Activated CD8-positive, alpha-beta memory T cell treated with anti-CD3 and anti-CD28 coated beads for 48 hours (primary cell): ENCODE measurements at places on chromosomes 3 and 15.

DNA sequence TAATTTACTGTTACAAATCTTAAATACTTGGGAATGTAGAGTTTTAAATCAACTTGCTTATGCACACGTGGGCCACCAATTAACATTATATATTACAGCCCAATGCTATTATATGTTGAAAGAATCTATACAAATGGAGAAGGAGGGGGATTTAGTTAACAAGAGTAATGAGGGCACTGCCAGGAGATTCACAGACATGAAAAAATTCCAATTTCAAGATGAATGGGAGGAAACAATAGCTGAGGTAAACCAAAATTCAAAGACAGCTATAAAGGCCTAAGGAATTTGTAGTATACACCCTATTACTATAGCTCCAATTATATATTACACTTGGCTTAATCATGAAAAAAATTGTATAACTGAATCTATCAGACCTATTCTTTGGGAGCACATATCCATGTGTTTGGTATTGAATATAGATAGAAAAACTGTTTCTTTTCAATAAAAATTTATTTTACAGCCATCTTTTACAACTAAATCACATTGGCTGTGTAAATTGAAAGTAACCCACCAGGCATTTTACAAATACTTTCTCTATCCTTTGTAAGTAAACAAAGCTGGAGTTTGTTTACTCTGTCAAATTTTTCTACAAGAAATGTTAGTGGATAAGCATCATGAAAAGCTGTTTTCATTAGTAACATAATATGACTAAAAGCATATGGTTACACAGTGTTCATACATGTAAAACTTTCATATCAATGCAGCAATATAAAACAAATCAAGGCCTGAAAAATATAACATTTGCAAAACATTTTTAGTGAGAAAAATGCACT is 1045.8 kb downstream of the ROBO1 start:
- no peak for DNase-seq

DNA sequence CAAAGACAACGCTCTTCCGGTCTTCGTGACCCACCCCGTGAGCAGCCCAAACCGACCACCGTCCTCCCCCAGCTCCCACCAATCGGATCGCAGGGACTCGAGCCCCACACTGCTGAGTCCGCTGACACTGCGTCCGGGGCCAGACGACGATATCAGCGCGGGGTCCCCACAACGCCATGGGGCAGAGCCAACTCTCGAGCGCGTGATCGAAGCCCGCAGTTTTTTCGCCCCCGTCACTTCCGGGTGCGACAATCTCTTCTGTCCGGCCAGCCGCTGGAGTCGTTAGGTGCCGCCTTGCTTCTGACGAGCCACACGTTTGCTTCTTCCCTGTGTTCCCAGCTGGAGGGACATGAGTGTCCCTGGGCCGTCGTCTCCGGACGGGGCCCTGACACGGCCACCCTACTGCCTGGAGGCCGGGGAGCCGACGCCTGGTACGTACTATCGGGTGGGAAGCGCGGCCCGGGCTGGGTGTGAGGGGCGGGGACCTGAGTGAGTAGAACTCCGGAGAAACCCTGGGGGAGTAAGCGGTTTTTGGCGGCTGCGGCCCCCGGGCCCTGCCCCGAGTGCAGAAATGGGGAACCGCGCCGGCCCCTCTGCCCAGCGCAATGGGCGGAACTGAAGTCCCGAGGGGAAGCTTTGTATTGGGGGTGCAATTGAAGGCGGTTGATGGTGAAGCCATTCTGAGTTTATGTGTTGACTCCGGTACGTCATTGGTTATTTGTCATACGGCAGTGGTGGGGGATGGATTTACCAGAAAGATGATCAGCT is at the start of gene BLOC1S6:
BLOC1S6 (plus strand) TSS at position 285 of the 768 bp plus-strand sequence; CDS start at position 350, 65 bp downstream.
- DNase-seq, result peak; percentile 76

DNA sequence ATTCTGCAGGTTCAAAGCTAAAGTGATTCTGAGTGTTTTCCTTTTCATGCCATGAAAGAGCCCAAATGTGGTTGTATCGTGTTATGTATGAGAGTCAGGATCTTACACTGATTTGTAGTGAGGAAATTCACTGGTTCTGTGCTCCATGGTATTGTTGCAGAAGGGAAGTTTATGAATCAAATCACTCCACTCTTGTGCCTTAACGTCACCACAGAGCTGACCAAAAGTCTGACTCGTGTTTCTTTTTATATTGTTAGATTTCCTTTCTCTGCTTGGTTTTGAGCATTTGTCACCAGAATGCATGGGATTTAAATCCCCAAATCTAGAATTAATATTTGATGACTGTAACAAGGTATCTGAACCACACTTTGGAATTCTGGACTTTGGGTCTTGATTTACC is 29.1 kb upstream of the SLC30A4 start:
- DNase-seq, result no peak

GRCh38 chr3:88528494-88528893 is 378.7 kb downstream of the C3orf38 start:
- no peak for DNase-seq

GRCh38 chr3:59783468-59783988 is 733.7 kb upstream of the CFAP20DC start:
- DNase-seq, result no peak

GRCh38 chr3:161422171-161422700 is 50.9 kb upstream of the SPTSSB start:
- no peak for DNase-seq

DNA sequence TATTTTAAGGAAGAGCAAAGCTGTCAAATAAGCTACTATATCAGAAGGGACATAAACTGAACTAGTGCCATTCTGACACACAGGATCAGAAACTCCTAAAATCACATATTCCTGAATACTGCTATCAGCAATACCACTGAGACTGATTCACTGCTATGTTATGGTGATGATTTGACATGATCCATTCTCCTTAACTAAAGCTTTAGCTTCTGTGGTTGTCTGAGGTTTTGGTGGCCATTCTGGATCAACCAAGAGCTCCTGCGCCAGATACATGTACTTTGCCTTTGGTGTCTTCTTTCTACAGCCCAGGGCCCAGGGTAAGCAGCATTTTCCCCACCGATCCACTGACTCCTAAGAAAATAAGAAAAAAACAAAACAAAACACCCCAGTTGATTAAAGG is 6.7 kb upstream of the GP5 start:
- DNase-seq, result no peak
